NCI-H2029 treated with DMSO at 0.1 percent for 48 hours (cell line): ENCODE measurements at places on chromosomes 16 and 17.

GRCh38 chr16:80557037-80557436 lies 16.2 kb downstream of the DYNLRB2 start:
- DNase-seq = no peak

- DNase-seq = no peak
Observed at GRCh38 chr16:55056585-55057401, 126.1 kb downstream of the IRX5 start.

DNA sequence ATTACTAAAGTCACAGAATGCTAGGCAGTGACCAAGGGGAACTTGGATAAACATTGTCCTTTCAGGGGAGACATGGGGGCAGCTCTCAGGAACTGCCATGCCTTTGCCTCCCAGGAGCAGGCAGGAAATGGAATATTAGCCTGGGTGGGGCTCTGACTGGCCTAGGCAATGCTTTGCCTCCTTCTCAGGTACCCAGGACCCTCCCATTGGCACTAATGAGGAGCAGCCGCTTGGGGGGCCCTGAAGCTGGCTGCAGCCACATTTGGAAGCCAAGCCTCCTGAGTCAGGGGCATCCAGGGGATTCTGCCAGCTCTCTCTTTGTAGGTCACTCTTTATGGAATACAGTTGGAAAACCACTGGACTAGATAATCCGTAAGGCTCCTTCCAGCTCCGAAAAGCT lies 5.5 kb downstream of the CPSF4L start:
- no peak for DNase-seq

DNA sequence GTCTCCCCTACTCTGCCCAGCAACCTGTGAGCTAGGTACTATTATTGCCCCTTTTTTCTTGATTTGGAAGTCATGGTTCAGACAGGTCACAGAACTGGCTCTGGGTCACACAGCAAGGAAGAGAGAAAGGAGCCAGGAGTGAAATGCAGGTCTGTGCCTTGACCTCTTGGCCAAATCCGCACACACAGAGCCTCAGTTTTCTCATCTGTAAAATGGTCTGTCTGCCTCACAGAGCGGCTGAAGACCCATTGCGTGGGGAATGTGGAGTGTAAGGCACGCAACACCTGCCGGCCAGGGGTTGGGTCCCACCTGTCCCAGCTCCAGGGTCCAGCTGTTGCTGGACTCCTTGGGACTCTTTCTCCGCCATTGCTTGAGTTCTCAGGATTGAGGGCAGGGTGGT lies 32.4 kb downstream of the CNGB1 start:
- no peak for DNase-seq

GRCh38 chr16:10979717-10980601 lies 35.6 kb downstream of the CLEC16A start:
- no peak for DNase-seq

DNA sequence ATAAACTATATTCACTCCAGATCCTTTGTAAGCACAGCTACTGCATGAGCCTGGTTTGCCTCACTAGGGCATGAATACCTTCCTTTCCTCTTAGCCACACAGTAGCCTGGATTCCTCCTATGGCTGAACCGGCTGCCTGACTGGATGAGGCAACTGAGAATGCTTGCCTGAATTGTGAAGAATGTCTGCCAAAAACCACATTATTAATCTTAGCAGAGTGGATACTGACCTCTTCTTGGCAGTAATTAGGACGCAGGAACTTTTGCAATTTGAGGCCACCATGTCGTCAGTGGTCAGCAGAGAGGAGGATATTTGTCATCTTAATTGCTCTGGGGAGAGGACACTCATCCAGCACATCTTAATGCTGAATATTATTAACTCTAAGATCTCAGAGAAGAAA lies 651.8 kb upstream of the GOT2 start:
- no peak for DNase-seq

GRCh38 chr17:38563362-38564253 lies 42.1 kb downstream of the SRCIN1 start:
- no peak for DNase-seq

GRCh38 chr17:27755706-27756466 lies 44.4 kb downstream of the NOS2 start:
- DNase-seq = no peak

DNA sequence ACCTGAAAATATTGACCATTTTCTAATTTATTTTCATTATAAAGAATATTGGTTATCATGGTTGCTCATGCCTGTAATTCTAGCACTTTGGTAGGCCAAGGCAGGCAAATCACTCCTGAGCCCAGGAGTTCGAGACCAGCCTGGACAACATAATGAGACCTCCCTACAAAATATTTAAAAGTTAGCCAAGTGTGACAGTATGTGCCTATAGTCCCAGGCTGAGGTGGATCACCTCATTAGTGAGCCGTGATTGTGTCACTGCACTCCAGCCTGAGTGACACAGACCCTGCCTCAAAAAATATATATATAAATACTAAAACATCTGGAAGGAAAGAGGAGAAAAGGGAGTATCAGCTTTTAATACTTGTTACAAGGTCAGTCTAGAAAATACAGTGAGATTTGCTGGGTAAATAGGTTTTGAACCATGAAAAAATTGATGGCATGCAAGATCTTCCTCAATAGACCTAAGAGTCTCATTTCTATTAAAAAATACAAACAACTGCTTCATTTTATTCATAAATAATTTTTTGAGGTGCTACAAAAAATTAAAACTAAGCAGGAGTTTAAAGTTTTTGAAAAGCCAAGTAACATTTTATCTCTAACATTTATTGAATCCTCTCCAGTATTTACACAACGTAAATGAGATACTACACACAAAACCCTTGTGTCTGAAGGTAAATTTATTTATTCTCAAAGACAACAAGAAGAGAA lies 47.7 kb downstream of the TUBD1 start:
- peak; percentile 38 for DNase-seq
